OCI-LY7 (cell line): ENCODE measurements at places on chromosomes 3 and 15.

- no peak for DNase-seq
These were observed 29.4 kb downstream of the CD200R1L start for GRCh38 chr3:112817271-112817670.

GRCh38 chr3:110495201-110495927 lies 576.3 kb upstream of the NECTIN3 start:
- DNase-seq, result no peak

GRCh38 chr15:91983729-91984340 lies 130.3 kb downstream of the SLCO3A1 start:
- no peak for DNase-seq

DNA sequence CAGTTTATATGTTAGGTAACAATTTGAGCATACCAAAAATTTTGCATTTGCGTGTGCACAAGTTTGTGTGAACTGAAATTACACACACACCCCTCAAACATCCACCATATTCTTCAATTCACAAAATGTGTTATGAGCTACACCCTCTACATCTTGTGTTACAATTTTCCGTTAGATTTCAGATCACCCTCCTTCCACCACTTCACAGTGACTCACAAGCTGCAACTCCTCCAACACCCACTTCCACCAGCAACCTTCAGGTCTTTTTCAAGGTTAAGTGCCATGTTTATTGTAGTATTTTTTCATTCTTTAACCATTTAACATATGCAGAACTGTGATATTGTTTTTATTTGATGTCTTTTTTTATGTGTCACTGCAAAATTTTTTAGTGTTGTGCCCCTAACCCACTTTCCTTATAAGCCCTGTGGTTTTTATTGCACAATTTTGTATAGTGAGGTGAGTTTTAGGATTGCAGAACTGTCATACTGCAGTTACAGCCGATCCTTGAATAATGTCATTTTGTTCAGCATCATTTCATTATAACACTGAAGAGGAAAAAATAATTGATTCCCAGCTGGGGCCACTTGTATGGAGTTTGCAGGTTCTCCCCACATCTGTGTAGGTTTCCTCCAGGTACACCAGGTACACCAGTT lies 148.9 kb downstream of the PLCL2 start:
- DNase-seq, result no peak

DNA sequence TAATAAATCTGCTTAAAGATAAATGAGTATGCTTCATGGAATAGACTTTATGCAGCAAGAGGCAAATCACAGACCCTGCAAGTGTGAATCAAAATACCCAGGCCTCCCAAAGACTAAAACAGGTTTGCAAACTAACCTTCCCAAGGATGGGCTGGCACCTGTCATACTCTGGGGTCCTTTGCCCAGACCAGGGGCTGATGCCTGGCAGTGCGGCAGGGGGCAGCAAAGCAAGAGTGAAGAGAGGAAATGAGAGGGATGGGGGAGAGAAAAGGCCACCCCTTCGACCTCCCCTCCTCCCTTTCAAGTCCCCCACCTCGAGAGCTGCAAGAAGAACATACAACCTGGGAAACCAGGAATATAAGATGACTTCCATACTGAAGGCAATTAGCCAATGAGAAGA lies 31.8 kb downstream of the XXYLT1 start:
- no peak for DNase-seq

DNA sequence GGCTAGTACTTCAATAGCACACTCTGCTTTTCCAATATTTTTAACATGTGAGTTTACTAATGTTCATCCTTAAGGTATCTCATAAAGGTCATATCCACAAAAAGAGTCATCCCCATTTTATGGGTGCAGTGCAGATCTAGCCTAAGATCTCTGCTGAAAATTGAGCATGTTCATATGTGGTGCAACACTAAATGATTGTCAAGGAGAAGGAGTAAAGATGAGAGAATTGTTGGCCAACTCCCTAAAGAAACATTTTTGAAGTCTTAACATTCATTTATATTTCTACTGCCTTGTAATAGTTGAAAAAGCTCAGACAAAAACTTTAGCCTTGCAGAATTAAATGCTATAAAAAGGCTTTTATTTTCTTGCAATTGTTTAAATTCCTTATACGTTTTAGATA lies 1159.6 kb downstream of the TBL1XR1 start:
- no peak for DNase-seq

DNA sequence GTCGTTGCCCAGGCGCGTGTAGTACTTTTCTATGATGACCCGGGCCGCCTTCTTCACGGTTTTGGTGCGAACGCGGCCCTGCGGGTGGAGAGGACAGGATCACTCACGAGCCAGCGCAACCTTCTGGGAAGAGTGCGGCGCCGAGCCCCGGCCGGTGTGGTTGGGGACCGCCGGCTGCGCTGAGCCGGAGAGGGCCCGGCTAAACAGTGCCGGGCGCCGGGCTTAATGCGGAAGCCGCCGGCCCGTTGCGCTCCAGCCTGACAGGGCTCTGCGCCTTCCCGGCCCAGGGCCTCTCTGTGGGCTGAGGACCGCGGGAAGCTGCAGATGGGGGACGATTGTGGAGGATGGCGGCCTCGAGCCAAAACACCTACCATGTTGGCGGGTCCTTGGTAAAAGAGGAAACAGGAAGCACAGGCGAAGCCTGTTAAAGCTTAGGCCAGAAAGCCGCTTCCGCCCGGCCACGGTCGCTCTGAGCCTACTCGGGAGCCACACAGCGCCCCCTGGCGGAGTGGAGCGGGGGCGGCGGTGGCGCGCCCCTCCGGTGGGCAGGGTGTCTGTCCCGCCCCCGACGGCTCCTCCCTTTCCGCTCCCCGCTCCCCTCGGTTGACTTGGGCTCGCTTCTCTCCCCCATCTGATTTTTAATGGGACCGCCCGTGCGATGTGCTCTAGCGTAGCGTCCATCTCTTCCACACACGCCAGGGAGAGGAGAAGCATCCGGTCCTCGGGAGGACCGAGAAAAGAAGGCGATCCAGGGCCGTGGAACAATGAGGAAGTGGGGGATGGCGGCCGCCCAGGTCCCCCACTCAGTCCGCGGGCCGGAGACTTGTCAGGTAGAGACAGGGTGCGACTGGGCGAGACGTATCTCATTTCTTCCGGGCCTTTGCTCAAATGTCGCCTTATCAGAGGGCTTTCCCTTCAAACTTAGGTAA lies at the start of gene RPS17:
Gene RPS17 (minus strand): TSS at position 403 of the 929 bp plus-strand sequence. CDS start 29 bp downstream, at position 374.
- DNase-seq, result peak; percentile 96

GRCh38 chr15:77659350-77660321 lies 26.9 kb upstream of the LINGO1 start:
- peak; percentile 71 for DNase-seq

GRCh38 chr3:177525987-177526712 lies 328.9 kb upstream of the TBL1XR1 start:
- no peak for DNase-seq
